ENCODE measurements at places on chromosomes 7 and 10. TPM values are rescaled to one million over a fixed set of nuclear protein-coding genes. Genes with fewer than 3 reads are reported as not detected.

ZDHHC16 gene
- total RNA-seq = 48.0 TPM

SFTPA1 gene
- not detected for total RNA-seq

POLR1F gene
- 21.4 TPM for total RNA-seq

DNA sequence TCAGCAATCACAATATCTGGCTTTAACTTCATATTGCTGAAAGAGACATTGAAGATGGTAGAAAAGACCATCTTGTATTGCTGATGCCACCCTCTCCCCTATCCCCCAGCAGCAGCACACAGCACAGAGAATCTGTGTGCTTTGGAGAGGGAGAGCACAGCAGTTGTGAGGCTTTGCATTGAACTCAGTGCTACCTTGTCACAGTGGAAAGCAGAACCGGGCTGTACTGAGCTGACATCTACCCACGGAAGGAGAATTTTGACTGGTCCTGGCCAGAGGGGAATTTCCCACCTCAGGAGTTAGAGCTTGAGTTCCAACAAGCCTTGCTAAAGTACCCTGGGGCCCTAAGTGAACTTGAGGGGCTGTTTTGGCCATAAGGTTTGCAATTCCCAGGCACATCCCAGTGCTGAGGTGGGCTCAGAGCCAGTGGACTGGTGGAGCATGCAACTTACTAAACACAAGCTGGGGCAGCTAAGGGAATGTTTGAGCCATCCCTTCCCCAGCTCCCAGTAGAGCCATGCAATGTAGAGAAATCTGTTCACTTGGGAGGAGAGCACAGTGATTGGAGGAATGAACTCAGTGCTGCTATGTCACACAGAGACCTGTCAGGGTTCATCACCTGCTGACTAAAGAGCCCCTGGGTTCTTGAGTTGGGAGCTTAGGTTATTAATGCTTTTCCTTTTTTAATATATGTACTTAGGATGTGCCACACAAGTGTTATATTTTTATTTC lies 62.1 kb downstream of the OR13A1 start:
- H3K27me3 ChIP-seq = peaks cover 12% of the 10 kb centered on the region
- H3K4me3 ChIP-seq = no peak overlapping the region
- no peak for DNase-seq

DNA sequence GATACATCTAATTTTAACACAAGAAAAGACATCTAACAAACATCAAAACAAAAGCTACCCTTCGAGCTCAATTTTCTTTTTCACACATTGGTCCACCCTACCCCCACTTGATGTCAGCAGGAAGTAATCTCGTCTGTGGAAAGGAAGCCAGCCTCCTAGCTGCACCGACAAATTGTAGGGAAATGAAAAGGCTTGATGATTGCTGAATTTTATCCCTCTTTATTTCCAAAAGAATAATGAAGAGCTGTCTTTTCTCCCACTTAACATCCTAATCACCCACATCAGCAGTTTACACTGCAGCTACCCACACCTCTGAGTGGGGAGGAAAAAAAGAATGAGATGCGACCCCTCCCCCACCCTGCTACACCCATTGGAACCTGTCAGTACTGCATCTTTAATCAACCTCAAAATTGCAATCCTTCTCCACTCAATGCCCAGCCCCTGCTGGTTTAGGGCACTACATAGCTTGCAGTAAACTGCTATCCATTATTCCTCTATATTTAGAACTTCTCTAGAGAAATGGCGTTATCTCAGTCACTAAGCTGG lies 10.6 kb upstream of the CPVL start:
- H3K4me3 ChIP-seq = no peak overlapping the region
- no peaks in the 10 kb centered on the region for H3K4me1 ChIP-seq
- no peak overlapping the region for H3K27ac ChIP-seq
- H3K27me3 ChIP-seq = no peaks in the 10 kb centered on the region
- DNase-seq = no peak

DNA sequence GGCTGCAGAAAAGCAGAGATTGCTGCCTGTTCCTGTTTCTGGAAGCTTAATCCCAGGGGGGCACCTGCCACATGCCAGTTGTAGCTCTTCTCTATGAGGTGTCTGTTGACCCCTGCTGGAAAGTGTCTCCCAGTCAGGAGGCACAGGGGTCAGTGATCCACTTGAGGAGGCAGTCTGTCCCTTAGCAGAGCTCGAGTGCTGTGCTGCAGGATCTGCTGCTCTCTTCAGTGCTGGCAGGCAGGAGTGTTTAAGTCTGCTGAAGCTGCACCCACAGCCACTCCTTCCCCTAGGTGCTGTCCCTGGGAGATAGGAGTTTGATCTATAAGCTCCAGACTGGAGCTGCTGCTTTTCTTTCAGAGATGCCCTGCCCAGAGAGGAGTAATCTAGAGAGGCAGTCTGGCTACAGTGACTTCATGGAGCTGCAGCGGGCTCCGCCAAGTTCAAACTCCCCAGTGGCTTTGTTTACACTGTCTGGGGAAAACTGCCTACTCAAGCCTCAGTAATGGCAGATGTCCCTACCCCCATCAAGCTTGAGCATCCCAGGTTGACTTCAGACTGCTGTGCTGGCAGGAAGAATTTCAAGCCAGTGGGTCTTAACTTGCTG lies 57.6 kb upstream of the CROT start:
- no peak overlapping the region for H3K4me3 ChIP-seq
- H3K27me3 ChIP-seq = no peaks in the 10 kb centered on the region
- no peak for DNase-seq
- H3K27ac ChIP-seq = no peak overlapping the region
- no peaks in the 10 kb centered on the region for H3K36me3 ChIP-seq

DNA sequence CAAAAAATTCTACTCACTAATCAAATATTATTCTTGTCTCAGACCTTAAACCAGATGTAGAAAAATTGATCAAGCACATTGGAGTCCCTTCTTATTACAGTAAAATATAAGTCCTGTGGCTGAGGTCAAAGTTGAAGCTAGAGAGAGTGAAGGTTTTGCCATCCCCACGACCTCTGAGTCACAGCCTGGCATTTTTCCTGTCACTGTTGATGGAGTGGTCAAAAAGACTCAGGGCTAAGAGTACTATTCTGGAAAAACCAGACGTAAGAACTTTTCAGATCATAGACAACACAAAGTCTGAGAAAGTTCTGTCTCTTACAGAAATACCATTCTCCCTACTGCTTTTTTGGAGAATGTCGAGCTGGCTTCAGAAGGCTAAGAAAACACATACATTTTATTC lies 323.7 kb upstream of the ANKRD30A start:
- H3K36me3 ChIP-seq = no peaks in the 10 kb centered on the region
- DNase-seq = no peak
- no peaks in the 10 kb centered on the region for H3K4me1 ChIP-seq
- no peak overlapping the region for H3K4me3 ChIP-seq
- no peaks in the 10 kb centered on the region for H3K27me3 ChIP-seq
- no peak overlapping the region for H3K27ac ChIP-seq

DNA sequence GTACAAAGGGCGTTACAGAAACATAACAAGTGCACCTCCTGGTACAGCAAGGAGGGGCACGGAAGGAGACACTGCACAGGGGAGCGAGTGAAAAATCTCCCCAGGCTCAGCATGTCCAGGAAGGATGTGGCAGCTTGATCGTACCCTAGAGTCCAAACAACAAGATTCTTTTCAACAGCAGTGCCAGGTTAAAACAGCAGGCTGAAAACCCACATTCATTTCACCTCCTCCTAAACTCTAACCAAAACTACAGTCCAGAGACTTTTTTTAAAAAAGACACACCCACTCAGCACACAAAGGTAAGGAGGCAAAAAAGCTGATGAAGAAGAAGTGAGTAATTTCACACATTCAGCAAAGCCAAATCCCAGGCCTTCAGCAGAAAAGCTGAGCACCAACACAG lies 138.8 kb downstream of the SFMBT2 start:
- H3K4me3 ChIP-seq = no peak overlapping the region
- no peaks in the 10 kb centered on the region for H3K27me3 ChIP-seq
- H3K27ac ChIP-seq = no peak overlapping the region

DNA sequence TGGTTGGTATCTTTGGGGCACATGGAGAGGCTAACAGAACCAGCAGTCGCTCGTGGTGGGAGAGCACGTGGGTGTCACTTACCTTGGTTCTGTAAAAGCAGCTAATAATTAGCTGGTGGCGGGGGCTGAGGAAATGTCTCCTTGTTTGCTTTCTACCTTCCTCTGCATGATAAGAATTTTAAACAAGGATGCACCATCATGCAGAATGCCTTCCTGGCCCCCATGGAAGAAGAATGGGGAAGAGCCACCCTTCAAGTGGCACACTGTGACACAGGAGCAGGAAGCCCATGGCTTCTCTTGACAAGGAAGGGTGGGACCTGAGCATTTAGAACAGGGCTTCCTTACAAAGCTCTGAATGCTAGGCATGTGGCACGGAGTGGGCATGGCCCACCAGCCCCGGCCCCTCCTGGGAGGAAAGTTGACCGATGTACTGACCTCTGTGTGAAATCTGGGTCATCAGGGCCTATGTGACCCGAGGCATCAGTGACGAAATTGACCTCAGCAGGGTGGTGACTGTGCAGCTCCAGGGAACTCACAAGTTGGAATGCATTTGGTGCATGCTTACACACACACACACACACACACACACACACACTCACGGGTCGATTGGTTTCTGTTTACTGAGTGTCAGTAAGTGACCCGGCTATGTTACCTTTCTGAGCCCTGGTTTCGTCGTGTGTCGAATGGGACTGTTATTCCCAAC lies 116.9 kb upstream of the ANLN start:
- H3K27ac ChIP-seq = no peak overlapping the region
- H3K36me3 ChIP-seq = no peaks in the 10 kb centered on the region
- no peaks in the 10 kb centered on the region for H3K27me3 ChIP-seq
- H3K4me1 ChIP-seq = no peaks in the 10 kb centered on the region
- DNase-seq = no peak

DNA sequence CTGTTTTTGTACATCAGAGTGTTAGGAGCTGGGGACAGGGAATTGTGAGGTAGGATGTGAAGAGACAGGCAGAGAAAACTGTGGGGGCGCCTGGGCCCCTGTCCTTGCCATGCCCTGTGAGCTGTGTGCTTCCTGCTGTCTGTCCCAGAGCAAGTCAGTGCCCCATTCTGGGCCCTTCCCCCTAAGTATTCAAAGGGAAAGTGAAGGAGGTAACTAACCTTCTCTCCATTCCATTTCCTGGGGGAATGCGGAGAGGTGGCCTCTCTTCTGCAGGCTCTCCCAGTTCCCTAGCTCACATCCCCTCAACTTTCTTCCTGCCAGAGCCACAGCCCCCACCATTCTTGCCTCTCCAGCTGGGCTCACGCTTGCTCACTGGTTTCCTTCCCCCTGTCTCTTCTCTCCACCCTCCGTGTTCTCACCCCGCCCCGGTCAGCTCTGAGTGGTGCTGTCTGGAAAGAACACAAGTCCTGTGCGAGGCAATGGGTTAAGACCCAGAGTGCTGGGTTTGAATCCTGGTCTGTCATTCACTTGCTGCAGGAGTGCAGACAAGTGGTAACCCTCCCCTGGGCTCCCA lies 9.7 kb upstream of the VSIR start:
- DNase-seq = no peak
- no peaks in the 10 kb centered on the region for H3K36me3 ChIP-seq
- no peaks in the 10 kb centered on the region for H3K27me3 ChIP-seq
- H3K4me3 ChIP-seq = no peak overlapping the region
- H3K27ac ChIP-seq = no peak overlapping the region
- H3K4me1 ChIP-seq = no peaks in the 10 kb centered on the region
